ENCODE measurements at places on chromosomes 4 and X.

DNA sequence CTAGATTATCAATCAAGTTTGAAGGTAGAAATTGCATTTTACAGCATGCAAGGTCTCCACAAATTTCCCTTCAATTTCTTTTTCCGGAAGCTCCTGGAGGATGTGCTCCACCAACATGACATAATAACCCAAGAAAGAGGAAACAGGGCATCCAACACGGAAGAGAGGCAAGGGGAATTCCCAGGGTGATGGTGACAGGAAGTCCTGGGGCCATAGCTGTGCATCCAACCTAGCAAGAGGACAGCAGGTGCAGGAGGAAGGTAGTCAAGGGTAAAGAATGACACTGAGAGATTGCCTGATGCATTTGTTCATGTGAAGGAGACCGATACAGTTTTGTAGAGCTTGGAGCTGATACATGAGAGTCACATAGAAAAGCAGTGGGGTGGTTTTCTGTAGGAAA is 115.7 kb upstream of the LSM6 start:
- DNase-seq, result no peak

- DNase-seq, result no peak
Measured at GRCh38 chr4:179750374-179750773, 2308.1 kb upstream of the AGA start.

DNA sequence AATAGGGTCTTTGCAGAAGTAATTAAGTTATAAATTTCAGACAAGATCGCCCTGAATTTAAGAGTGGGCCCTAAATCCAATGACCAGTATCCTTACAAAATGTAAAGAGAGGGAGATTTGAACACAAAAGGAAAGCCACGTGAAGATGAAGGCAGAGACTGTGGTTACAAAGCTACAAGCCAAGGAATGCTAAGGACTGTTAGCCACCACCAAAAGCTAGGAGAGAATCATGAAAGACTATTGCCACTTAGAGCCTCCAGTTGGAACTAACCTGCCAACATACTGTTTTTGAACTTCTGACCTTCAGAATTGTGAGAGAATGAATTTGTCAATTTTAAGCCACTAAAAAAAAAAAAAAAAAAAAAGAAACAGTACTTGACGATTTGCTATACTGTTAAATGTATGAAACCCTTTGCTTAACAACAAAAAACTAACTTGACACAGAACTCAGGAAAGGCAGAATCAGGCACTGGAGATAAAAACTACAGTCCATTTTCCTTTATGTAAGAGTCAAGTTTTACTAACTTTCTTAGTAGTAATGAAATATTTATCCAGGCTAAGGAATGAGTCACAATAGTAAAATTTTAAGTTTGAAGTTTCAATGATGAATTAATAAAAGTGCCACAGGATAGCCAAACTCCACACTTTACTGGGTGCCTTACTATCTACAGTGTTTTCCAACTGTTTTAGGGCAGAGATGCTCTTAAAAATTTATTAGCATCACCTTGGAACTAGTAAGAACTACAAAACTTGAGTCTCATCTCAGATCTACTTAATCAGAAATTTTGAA is 25.1 kb downstream of the DHX15 start:
- DNase-seq, result no peak

- no peak for DNase-seq
Measured at GRCh38 chrX:48835524-48836329, at the start of gene PCSK1N. TSS of gene PCSK1N (minus strand) at chrX:48835610. CDS start at chrX:48835532, 78 bp downstream.

DNA sequence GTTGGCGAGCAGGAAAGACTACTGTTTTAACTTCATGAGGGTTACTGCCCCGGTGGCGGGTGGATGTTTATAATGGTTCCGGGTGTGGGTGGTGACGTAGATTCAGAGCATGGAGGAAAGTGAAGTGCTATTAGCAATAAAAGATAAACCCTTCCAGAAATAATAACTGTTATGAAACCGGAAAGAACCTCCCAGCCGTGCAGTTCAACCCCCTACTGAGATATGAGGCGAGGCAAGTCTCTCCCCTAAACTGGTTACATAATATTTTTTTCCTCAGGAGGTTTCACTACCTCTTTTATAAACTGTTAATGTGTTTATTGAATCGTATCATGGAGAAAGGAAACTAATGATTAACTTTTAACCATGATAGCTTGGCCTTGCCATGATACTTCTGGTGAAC is 33.9 kb upstream of the STIM2 start:
- DNase-seq, result no peak

DNA sequence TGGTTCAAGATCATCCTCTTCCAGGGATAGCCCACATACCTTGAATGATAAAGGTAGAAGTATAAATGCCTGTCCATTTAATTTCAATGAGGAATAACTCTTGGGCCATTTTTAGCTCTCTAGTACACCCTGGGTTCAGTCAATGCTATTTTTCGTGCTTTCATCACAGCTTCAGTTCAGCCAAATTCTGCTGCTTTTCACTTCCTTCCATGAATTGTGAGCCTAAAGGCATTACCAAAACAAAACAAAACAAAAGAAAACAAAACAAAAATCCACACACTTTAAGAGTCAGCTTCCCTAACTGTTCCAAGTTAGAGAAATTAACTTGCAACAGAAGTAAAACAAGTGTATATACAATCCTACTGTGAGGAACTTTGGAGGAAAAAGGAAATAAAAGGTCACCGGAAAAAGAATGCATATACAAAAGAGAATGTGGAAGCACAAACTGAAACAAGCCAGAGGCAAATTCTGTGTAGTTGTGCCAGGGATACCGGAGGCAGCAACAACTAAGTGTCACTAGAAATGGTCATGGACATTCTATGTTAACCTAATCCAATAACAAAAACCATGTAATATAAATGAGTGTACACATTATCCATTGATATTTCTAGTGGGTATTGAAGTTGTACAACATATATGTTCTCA is 423.1 kb downstream of the KCTD8 start:
- no peak for DNase-seq

DNA sequence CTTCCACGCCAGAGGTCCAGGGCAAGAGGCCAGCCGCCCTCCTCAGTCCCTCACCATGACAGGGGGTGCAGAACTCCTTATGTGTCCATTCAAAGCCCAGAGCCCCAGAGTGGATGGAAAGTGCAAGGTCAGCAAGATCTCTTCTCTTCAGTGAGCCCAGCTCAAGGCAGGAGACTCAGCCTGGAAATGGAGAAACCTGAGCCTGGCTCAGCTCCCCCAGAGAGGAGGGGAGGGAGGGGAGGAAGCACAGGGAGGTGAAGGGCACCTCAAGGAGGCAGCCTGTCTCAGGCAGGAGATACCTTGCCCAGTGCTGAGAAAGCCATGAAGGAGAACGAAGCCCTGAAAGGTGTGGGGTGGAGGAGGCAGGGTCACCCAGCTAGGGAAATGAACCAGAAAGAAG is 121.8 kb upstream of the PJA1 start:
- no peak for DNase-seq

- no peak for DNase-seq
Measured at GRCh38 chr4:94375364-94375763, 32.7 kb upstream of the HPGDS start.

DNA sequence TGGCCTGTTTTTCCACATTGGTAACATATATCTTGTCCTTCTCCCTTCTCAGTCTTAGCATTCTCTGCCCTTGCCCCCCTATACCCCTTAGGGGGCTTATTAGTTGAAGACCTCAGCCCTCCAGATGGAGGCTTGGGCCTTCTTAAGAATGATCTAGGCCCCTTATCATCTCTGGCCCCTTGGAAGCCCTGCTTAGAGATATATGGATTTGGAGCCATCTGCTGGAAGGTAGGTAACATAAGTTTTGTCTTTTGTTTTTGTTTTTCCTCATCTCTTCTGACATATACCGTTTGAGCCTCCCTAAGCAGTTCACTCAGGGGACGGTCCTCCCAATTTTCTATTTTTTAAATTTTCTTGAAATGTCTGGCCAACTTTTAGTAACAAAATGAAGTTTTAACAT is 48.3 kb upstream of the NAP1L2 start:
- no peak for DNase-seq

DNA sequence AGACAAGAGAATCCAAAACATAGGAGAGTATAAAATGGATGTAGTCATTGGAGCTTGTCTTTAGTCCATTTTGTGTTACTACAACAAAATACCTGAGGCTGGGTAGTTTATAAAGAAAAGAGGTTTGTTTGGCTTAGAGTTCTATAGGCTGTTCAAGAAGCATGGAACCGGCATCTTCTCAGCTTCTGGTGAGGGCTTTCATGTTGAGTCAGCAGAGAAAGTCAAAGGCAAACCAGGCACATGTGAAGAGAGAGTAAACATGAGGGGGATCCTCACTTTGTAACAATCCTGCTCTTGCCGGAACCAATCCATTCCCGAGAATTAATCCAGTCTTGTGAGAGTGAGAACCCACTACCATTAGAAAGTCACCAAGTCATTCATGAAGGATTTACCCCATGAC is 8.1 kb upstream of the HCCS start:
- no peak for DNase-seq

GRCh38 chr4:139844057-139844456 is 178.4 kb downstream of the MGST2 start:
- no peak for DNase-seq

DNA sequence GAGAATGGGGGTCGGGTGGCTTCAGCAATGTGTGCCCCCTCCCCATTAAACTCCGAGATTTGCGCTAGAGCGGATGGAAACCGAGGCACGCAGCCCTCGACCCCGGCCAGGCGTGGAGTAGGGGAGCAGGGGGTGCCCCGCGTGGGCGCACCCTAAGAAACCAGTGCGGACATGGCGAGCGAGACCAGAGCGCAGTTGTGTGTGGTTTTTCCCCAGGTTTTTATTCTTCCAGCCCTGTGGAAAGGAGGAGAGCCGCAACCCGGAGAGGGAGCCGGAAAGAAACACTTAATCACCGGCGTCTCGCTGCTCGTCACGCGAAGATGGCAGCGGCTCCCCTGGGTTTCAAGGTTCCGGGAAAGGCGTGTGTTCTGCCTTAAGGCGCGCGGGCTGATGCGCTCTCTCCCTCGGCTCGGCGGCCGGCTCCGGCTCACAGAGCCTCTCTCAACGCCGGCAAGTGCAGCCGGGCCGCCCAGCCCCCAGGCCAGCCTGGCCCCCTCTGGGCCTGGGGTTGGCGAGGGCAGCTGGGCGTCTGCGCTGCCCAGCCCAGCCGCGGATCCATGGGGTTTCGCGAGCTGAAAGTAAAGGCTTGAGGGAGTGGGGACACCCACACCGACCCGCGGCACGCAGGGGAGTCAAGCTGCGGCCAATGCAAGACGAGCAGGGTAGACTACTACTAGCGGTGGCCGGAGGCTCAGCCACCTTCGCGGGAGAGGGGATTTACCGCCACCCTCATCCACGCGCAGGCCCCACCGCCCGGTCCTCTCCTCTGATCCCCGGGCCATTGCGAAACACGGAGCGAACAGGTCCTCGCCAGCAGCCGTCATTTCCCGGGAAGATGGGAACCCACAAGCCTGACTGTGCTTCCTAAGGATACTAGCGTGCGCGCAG is 74.0 kb upstream of the BCOR start:
- no peak for DNase-seq

GRCh38 chr4:140052050-140052449 is 101.9 kb downstream of the MAML3 start:
- no peak for DNase-seq

- DNase-seq, result no peak
Measured at GRCh38 chrX:9249051-9249846, 215.3 kb upstream of the FAM9B start.

- no peak for DNase-seq
Measured at GRCh38 chrX:53309837-53310236, 28.5 kb upstream of the IQSEC2 start.

GRCh38 chr4:166363198-166363597 is 490.2 kb downstream of the TLL1 start:
- DNase-seq, result no peak

- no peak for DNase-seq
Measured at GRCh38 chr4:80540349-80540748, 204.8 kb downstream of the CFAP299 start.

DNA sequence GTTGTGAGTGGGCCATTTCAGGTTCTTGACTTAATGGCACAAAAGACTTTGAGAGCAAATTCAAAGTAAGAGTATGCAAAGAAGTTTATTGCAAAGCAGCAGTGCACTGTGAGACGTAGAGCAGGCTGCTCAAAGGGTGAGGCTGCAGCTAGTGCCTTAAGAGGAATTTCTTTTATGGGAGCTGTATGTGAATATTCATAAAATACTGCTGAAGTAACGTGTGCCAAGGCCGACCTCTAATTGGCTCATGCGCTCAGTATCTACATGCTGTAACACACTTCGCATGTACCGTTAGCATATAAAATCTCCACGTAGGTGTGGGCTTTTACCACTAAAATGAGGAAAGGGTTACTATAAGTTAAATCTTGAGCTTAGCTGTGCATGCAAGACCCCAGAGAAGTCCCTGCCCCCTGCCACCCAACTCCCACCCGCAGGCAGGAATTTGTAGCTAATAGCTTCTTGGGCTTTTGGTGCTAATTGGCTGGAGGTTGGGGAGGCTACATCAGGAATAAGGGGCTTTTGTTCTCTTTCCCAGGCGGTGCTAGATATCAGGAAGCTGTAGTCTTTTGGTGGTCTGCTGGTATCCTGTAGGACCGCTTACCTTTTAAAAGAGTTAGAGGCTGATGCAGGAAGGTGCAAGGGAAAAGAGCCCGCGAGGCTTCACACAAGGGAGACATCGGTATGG is 47.6 kb downstream of the FSTL5 start:
- DNase-seq, result no peak

- no peak for DNase-seq
Measured at GRCh38 chrX:111831343-111831742, 44.6 kb upstream of the TRPC5OS start.

DNA sequence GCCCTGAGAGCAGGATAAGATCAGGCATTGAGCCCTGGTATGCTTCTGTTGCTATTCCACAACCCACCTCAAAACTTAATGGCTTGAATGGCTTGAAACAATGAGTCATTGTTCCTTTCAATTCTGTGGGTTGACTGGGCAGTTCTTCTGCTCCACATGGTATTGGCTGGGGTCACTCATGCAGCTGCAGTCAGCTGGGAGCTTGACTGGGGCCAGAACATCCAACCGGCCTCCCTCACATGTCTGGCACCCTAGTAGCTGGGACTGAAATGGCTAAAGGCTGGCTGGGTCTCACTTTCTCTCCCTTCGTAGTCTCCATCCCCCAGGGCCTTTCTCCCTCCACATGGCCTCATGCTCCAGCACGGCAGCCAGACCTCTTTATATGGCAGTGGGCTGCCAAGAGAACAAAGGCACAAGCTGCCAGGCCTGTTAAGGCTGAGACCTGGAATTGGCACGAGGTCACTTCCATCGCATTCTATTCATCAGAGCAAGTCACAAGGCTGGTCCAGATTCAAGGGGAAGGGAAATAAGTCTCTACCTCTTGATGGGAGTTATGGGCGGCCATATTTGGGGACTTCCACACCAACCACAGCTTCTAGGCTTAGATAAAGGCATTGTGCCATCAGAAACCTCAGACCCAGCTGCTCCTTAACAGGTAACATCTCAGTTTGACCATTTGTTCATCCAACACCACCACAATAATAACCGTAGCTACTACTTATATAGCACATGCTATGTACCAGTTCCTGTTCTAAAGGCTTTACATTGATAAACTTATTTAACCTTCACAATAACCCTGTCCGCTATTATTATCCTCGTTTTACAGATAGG is 159.7 kb upstream of the ATP6AP2 start:
- no peak for DNase-seq

DNA sequence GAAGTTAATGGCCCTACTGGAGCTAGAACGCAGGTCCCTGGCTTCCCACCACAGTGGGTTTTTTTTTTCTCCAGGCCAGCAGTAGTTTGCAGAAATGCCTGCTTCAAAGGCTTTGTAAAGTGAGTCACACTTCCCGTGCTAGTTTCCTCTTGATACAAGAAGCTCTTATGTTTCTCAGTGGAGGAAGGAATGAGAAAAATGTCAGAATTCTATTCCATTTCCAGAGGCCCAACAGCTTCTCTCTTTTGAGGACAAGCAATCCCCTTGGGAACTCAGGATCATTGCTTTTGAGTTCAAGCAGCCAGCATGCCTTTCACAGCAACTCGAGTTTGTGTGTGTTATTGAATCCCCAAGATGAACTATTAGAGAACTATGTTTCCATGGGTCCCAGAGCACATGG is 134.3 kb downstream of the GUCY2F start:
- no peak for DNase-seq
